IMR-90 (cell line): ENCODE measurements at places on chromosomes 6 and 20.

DNA sequence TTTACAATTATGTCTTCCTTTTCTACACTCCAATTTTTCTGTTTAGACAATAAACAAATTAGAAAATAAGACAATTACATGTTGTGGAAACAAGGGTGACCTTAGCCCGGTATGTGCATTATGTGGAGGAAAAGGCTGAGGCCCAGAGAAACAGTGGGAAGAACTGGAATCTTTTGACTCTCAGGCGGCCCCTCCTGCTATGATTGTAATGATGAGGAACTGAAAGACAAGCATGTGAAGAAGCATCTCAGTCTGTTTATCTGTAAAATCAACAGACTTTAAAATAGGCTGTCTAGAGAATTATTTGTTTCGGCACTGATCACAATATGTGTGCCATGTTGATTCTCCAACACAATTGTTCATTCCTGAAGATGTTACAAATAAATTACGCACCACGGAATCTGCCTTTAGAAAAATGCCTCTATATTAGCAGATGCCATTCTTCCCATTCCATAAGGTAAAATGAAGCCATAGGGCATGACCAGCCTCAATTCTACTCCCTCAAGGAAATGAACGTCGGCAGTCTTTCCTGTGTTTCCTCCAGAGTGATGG is 1201.6 kb upstream of the CITED2 start:
- H3K27me3 ChIP-seq = no peaks in the 10 kb centered on the region
- H3K27ac ChIP-seq = no peak overlapping the region
- no peak for DNase-seq
- H3K4me1 ChIP-seq = peaks cover 4% of the 10 kb centered on the region; the same call in 1 of the 2 replicates
- H3K4me3 ChIP-seq = no peak overlapping the region

DNA sequence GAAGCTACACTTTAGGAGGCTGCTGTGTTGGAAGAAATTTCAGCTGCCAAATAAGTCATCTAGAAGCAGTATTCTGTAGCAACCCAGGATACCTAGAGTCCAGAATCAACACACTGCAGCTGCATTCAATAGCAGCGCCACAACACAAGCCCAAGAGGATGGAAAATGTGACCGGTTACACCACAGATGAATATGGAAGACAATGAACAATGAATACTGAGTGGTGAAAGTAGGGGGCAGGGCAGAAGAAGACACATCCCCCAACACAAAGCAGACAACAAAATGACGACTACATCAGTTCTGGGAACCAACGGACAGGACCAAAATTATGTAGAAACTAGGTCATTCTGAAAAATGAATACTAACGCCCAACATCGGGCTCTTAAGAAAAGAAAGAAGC is 38.2 kb downstream of the KIF6 start:
- H3K4me1 ChIP-seq = peaks cover 5% of the 10 kb centered on the region; the same call in 1 of the 2 replicates
- H3K36me3 ChIP-seq = no peaks in the 10 kb centered on the region
- peaks cover 5% of the 10 kb centered on the region for H3K27me3 ChIP-seq
- no peak for DNase-seq
- no peak overlapping the region for H3K27ac ChIP-seq
- no peak overlapping the region for H3K4me3 ChIP-seq

DNA sequence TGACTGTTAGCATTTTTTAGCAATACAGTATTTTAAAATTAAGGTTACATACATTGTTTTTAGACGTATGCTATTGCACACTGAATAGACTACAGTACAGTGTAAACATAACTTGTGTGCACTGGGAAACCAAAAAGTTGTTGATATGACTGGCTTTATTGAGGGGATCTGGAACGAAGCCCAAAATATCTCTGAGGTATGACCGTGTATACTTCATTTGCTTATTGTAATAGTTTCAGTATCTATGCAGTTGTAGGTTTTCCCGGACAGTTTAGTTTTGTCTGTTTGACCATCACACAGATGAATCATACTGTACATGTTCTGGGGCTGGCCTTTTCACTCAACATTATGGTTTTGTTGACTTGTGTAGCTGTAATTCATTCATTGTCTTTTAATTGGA is 6.9 kb upstream of the ZBTB12 start:
- peak; percentile 90 for DNase-seq
- no peak overlapping the region for H3K27ac ChIP-seq
- H3K27me3 ChIP-seq = no peaks in the 10 kb centered on the region
- H3K4me3 ChIP-seq = no peak overlapping the region
- H3K4me1 ChIP-seq = peaks cover 7% of the 10 kb centered on the region
- H3K36me3 ChIP-seq = no peaks in the 10 kb centered on the region

DNA sequence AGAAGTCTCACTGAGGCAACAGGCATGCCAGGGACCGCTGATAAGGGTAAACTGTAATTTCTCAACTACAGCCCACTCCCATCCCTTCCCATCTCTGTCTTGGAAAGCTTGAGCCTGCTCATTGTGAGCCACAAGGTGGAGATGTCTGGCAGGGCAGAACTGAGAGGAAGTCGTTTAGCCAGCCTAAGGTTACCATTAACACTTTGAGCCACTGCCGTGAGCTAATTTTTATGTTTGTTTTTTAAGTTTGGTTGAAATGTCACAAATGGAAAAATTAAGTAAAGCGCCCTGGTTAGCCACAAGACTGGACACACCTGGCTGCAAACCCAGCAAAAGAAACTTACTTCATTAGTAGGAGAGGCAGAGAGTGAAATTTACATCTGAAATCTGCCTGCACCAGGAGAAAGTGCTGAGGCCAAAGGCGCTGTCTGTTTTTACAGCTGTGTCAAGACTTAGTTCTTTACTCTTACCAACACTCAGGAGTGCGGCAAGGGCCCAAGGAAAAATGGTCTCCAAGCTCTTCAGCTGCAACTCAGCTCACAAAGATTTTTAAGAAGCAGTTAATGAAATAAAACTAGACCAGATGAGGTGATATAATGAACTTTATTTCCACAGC is 50.0 kb upstream of the FAM83C start:
- peaks cover 30% of the 10 kb centered on the region for H3K4me1 ChIP-seq
- no peak overlapping the region for H3K27ac ChIP-seq
- no peak overlapping the region for H3K4me3 ChIP-seq
- H3K36me3 ChIP-seq = peaks cover 11% of the 10 kb centered on the region
- DNase-seq = no peak

GRCh38 chr6:165729307-165729936 is 66.4 kb upstream of the PDE10A start:
- DNase-seq = peak; percentile 10
- 0 out of 2 replicates have a peak, but pooled peaks cover 2% of the 10 kb centered on the region for H3K4me1 ChIP-seq
- no peak overlapping the region for H3K4me3 ChIP-seq
- H3K27ac ChIP-seq = no peak overlapping the region
- peaks cover 10% of the 10 kb centered on the region for H3K27me3 ChIP-seq

DNA sequence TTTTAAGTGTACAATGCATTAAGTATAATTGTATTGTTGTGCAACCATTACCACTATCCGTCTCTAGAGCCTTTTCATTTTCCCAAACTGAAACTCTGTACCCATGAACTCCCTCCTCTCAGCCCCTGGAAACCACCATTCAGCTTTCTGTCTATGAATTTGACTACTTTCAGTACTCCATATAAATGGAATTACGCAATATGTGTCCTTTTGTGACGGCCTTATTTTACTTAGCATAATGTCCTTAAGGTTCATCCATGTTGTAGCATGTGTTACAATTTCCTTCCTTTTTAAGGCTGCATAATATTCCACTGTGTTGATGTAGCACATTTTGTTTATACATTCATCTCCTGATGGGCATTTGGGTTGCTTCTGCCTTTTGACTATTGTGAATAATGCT is 143.6 kb upstream of the KCNG1 start:
- no peak overlapping the region for H3K27ac ChIP-seq
- DNase-seq = no peak
- no peak overlapping the region for H3K4me3 ChIP-seq
- H3K36me3 ChIP-seq = no peaks in the 10 kb centered on the region
- no peaks in the 10 kb centered on the region for H3K4me1 ChIP-seq
